NCI-H774 (cell line): ENCODE measurements at places on chromosomes 1 and 21.

DNA sequence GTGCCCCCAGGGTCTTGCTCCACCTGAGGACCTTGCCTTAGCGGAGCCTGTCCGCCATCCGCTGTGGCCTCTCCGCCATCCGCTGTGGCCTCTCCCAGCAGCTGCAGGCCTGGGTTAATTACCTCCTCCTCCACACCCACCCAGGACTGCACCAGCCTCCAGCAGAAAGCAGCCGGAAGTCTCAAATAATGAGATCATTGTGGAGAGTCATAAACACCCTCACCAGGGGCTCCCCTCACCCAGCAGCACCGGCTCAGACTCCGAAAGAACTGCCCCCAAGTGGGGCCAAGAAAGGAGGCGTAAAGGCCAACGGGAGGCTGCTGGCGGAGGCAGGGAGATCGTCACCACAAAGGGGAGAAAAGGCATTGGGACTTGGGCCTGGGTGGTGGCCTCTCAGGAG is 10.7 kb upstream of the GPR153 start:
- DNase-seq: no peak

- DNase-seq: no peak
Measured at GRCh38 chr21:39882151-39882838, 15.1 kb downstream of the PCP4 start.

DNA sequence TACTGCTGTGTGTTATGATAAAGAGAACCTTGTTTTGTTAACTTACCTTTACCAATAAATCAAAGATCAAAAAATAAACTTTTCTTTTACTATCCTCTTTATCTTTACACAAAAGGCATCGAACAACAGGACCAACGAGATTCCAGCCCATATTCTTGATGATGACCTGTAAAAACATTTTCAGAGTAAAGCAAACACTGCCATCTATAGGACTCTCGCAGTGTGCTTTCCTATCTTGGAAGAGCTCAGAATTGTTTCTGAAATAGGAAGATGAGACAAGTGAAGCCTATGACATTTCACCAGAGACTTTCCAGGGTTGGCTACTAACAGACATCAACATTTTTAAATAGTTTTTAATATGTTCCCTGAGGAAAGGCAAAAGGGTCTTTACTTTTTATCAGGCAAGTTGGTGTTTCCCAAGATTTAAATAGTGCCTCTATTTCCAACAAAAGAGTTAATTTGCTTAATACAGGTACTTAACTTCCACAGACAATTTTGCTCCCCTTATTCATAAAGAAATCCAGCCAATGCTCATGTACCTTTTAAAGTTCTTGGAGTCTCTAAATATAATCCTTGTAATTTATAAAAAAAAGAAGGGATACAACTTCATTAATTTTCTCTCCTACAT is 7.3 kb downstream of the GLMN start:
- DNase-seq: no peak

GRCh38 chr1:115929881-115930280 is 46.4 kb upstream of the SLC22A15 start:
- DNase-seq: no peak

GRCh38 chr1:227766015-227766634 is 30.9 kb downstream of the SNAP47 start:
- DNase-seq: peak; percentile 89

DNA sequence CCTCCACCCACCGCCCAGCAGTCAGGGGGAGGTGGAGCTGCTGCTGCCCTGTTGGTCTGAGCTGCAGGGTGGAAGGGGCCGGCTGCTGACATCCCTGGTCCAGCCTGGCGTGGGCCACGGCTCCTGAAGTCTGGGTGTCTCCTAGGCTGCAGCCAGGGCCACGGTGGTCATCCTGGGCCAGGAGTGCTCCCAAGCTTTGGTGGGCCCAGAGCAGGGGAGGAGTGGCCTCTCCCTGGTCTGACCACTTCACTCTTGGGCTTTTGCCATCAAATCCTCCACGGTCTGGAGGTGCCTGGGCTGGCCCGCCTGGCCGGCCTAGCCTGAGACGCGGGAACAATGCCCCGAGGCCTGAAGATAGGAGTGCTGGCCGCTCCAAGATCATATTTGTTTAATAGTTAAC is 5.8 kb downstream of the PRDM16 start:
- DNase-seq: no peak

DNA sequence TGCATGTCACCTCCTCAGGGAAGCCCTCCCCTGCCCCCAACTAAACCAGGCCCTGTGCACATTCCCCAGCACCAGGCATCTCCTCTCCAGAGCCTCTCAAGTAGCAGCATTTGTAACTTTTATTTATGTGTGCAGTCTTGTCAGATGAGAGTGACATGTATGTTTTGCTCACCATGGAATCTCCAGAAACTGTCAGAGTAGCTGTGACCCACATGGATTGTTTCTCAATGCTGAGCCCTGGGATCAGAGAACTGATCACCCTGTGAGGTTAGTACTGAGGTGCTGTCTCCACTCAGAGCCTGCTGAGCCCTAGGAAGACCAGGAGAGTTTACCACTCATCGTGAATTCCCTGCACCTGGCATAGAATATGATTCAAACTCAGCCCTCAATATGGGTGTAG is 190.9 kb upstream of the EDN2 start:
- DNase-seq: no peak

DNA sequence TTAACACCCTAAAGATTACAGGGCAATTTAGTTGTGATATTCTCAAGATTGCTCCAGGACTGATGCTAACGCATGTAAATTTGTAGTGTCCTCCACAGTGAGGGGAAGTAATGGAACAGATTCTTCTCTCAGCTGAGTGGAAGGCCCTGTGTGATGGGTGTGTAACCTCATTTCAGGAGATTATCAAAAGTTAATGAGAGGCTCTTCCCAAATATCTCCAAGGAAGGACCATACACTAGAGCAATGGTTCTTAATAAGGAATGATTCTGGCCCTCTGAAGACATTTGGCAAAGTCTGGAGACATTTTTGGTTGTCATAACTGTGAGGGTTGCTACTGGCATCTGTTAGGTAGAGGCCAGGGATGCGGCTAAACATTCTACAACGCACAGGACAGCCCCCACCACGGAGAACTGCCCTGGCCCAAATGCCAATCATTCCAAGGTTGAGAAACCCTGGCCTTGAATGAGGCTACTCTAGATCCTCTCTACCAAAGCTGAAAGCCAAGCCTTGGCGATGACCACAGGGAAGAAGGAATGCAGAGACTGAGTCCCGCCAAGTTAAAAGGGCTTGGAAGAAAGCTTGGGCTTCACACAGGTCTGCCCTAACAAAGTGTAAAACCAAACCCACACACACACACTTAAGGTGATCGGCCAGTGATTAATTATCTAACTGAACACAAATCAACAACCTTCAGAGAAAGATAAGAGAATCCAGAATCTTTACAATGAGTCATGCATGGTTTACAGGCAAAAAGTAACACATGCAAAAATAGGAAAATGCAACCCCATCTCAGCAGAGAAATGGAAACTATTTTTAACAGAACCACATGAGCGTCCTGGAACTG is 135.8 kb downstream of the SYF2 start:
- no peak for DNase-seq

DNA sequence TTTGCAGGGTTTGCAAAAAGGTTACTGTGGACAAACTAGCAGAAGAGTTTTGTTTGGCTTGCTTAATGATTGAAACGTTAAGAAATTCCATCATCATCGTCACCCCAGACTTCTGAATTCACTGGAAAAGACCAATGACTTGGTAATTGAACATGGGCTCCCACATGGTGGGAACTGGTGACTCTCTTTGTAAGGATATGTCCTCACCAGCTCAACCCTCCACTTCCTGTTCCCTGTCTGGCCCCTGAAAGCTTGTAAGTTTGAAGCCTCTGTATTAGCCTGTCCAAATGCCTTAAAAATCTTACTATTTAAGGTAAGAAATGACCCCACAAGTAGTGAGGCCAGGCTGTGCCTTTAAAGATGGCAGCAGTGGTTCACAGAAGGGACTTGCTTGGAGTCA is 9.7 kb downstream of the SYT6 start:
- DNase-seq: no peak

- no peak for DNase-seq
Measured at GRCh38 chr1:219439376-219439775, 173.5 kb downstream of the ZC3H11B start.

DNA sequence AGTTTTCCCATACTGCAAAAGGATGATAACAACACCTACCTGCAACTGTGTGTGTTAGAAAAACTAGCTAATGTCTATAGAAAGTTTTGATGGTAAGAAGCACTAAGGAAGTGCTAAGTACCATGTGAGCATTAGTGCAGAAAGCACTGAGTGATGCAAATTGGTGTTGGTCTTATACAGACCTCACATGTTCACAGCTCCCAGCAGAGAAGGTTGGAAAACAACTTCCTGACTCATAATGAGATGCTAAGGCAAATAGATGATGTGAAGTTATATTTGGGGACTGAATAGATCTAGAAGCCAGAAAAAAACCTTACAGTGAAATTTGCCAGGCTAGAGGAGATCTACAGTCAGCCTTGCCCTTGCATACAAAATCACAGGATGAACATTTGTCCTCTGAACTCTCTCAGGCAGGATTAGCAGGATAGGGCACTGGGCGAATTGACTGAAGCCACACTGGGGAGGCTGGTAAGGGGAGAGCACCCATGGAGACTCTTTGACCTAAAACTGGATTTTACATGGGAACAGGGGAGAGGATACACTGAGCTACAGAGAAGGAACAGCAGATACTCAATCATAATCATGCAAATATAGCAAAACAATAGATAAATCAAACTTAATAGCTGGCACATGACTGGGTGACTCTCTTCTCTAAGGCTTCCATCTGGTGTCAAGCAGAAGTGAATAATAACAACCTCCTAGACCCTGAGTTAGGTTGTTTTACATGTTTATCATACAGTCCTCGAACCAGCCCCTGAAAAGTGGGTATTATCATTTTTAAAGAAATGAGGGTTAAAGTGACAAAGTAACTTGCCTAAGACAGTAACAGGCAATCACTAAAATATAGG is 61.3 kb downstream of the ASTN1 start:
- no peak for DNase-seq

DNA sequence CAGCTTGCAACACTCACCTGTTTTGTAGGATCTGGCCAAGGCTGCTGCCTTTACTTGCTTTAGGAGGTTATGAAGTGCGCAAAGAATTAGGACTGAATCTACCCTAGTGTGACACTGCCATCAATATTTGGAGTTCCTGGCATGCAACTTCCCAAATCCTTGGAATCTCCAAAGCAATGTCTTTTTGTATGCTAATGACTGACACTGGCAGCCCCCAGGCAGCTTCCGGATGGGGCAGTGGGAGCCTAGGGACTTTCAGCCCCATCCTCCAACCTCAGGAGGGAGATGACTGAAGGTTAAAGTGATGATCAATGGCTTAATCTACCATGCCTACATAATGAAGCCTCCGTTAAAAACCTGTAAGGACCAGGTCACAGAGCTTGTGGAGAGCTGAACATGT is 5.5 kb downstream of the RCC2 start:
- DNase-seq: no peak

GRCh38 chr1:234866007-234866866 is 256.3 kb upstream of the IRF2BP2 start:
- DNase-seq: no peak
